Stimulated activated CD4-positive, alpha-beta T cell treated with anti-CD3 and anti-CD28 coated beads, Interleukin-4, amount 100 ng/mL, for 1 hour (primary cell): ENCODE measurements at places on chromosomes 7 and 10.

- no peak for DNase-seq
Measured at GRCh38 chr10:97736403-97736901, 476 bp upstream of the ZFYVE27 start.

DNA sequence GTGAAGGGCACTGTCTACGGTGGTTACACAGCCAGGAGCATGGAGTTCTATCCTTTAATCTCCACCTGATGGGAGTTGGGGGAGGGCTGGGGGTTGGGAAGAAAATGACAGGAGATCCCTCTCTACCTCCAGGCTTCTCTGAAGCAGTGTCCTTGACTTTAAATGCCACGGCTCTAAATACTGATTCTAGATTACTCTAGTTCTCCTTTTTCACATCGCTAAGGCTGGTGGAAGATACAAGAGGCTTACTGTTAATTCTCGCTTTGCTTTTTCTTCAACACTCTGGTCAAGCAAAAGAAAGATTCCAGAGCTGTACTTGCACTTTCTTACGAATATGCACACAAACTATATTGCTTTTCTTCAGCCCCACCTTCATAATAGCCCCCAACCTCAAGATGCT lies 30.5 kb downstream of the ARL3 start:
- DNase-seq, result no peak

GRCh38 chr10:104021246-104021645 lies 54.3 kb downstream of the SLK start:
- DNase-seq, result no peak

- DNase-seq, result no peak
Measured at GRCh38 chr10:78316451-78316931, 282.8 kb downstream of the RPS24 start.

GRCh38 chr7:30027740-30028215 lies 434 bp upstream of the PLEKHA8 start:
- DNase-seq, result no peak

- DNase-seq, result no peak
Measured at GRCh38 chr10:24261627-24262026, 52.7 kb downstream of the KIAA1217 start.

DNA sequence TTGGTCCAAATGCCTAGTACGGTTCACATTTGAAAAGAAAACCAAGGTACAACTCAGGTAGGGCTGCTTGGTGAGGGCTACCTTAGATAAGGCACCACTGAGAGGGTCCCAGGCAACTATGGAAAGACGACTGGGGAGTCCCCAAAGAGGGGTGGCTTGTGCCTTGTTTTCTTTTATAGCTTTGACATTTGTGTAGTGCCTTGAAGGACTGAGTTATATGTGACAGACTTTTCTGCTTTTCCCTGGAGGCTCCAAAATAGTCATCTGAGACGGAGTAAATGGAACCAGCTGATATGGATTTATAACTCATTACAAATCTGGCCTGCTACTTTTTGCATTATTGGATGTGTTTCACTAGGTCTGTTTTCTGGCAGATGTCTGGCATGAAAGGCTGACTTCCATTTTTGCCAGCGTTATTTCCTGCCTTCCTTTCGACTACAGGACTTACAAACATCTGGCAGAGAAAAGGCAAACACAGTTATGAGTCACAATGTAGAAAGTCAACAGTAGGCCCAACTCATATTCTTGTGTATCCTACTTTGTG lies 88.2 kb upstream of the IMMP2L start:
- no peak for DNase-seq

GRCh38 chr7:139680676-139681462 lies 96.9 kb downstream of the HIPK2 start:
- DNase-seq, result peak; percentile 66

DNA sequence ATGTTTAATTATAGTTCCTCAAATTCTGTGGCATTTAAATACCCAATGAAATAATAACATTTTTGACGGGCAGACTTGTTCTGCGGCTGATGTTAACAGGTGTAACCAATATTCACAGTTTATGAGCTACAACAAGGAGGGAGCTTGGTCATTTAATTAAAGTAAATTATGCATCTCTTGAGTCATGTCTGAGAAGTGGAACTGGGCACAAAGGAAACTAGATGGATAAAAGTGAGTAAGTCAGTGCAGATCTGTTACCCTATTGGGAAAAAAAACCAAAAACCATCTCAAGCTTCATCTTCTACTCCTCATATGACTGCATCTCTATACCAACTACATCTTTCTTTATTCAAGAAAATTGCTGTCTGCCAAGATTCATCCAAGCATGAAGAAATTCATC lies 24.0 kb downstream of the ANKRD22 start:
- DNase-seq, result no peak

- no peak for DNase-seq
Measured at GRCh38 chr10:95445837-95446486, 115.2 kb downstream of the SORBS1 start.

DNA sequence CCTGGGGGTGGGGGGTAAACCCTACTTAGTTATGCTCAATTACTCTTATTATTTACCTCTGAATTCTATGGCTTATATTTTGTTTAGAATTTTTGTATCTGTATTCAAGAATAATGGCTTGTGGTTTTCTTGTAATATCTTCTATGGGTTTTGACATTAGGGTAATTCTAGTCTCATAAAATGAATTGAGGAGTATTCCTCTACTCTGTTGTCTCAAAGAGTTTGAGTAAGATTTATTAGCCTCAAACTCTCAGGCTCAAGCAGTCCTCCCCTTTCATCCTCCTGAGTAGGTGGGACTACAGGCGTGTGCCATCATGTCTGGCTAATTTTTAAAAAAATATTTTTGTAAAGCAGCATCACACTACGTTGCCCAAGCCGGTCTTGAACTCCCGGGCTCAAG lies 19.6 kb upstream of the UCMA start:
- DNase-seq, result no peak

GRCh38 chr10:45354261-45354660 lies 19.8 kb upstream of the ALOX5 start:
- DNase-seq, result no peak

- no peak for DNase-seq
Measured at GRCh38 chr10:79268161-79268601, 79.1 kb upstream of the PPIF start.

DNA sequence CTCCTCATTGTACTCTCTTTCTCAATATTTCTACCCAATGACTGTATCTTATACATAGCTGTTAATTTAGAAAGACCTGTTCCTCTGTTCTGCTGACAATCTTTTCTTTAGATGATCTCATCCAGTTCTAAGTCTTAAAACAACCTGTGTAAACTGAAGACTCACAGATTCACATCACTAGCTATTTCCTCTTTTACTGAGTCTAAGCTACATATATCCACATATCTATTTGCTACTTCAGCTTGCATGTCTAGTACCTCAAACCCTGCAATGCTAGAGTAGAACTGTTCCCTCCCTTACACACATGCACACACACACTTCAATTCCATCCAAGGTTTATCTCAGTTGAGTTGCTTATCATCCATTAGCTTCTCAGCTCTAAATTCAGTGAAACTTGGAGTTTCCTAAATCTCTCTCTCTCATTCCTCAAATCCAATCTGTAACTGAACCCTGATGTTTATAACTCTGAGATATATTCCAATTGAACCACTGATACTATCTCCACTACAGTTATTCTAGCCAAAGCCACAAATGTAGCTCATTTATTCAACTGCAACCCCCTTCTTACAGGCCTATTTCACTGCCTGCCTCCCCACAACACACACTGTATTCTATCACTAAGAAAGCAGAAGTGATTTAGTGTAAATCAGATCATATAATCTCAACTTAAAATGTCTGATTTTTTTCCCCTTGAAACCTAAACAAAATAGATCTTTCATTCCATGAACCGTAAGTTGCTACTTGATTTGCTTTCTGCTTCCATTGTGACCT lies 1036.8 kb upstream of the POT1 start:
- DNase-seq, result no peak

GRCh38 chr7:139004321-139005090 lies 23.3 kb upstream of the KIAA1549 start:
- no peak for DNase-seq

GRCh38 chr7:30222515-30223215 lies 61.7 kb upstream of the ZNRF2 start:
- DNase-seq, result no peak

DNA sequence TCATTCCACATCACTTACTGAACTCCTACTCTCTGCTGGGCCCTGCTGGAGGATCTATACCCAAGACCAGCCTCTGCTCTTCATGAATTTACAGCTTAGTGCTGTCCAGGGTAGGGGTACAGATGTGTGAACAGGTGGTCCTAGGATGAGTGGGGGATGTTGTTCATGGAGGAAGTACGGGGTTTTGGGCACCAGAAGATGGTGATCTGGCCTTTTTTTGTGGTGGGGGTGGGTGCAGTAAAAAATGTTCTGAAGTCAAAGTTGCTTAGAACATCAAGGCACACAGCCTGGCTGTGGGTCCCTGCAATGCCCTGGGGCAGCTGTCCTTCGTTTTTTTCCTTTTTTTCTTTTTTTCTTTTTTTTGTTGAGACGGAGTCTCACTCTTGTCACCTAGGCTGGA lies 34.2 kb upstream of the GNA12 start:
- no peak for DNase-seq

DNA sequence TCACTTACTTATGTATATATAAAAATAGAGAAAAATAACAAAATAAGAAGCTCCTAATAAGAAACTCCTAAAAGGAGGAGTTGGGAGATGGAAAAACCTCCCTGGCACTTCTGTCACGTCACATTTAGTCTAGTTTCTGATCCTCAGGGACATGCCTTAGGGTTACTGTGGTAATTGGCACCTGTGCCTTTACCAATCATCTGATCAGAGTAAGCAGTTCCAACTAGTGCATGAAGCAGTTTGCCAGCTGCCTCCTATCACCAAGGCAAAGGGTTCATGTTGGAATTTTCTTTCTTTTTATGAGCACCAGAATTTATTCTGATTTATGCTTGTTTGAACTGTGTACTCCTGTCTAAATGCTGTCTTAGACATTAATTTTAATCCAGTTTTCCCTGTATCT lies 49.9 kb downstream of the ARL4A start:
- DNase-seq, result no peak

- DNase-seq, result no peak
Measured at GRCh38 chr10:51629934-51630639, 69.3 kb downstream of the CSTF2T start.

DNA sequence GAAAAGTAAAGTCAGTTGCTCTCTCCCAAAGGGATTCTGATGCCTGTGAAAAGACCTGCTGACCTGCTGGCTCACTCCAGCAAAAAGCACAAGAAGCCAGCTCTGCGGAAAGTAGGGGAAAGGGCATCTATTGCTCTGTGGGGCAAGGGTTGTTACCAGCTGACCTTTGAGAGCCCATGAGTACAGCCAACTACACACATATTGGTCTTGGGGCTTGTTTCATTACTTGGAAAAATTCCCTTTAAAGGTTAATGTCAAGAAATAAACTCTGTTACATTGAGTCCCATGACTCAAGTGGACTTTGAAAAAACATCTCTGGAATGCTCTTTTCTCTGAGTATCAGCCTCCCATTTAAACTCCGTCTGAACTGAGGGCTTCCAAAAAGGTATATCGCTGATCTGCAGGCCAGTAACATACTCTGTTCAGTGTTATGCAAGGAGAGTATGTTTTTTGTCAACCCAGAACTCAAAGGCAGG lies 53.2 kb downstream of the PANK1 start:
- DNase-seq, result no peak

DNA sequence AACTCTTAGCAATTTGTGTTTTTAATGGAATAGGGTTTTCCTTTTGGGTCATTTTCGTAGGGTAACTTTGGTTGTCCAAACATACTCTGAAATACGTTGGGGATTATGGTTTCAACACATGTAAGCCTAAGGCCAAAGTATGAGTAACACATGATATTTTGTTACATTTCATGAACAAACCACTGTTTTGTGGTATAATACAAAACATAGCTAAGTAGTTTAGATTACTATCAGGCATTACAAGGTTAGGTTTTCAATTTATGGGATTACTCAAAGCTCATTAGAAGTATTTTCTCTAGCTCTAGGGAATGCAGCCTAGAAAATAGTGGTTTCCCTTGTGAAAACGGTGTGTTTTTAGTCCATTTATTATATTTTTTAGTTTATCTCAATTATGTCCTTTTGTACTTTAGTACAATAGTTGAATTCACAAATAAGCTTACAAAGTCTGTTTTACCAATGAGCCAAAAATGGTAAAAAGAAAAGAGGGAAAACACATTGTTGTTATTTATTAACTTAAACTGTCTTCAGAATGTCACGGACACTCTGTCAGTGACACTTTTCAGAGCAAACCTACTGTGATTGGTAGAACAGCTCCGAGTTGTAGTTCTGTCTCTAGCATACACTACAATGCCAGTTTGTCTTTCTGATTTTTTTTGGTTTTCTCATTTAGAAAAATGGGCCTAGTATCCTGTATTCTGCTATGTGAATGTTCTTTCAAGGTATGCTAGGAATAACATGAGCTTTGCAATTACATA lies 473.7 kb downstream of the SUGCT start:
- DNase-seq, result no peak

DNA sequence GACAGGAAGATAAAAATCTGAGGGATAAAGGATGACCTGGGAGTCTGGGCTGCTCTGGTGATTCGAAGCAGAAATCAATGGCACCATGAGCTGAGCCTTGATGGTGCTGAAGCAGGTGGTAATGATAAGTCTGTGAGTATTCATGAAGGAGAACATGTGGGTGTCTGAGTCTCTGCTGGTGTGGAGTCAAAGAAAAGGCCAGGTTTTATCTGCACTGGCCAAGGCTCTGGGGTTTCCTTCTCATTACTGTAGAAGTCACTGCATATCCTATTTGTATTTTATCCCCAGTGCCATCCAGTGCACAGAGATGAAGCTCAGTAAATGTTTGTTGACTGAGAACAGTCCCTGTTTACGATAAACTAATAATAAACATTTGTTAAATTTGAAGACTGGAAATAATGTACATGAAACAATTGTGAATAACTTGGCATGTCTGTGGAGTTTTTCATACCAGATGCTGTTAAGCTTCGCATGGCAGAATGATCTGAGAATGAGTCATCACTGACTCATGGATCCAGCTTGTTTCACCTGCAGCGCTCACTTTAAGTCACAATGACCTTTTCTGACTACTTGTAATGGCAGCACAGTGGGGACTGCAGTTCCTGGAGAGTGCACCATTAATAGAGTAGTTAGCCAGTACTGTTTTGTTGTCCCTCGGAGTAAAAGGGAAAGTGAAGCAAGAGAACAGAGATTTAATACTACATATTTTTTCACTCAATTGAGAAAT lies 538.5 kb downstream of the HTR7 start:
- no peak for DNase-seq

DNA sequence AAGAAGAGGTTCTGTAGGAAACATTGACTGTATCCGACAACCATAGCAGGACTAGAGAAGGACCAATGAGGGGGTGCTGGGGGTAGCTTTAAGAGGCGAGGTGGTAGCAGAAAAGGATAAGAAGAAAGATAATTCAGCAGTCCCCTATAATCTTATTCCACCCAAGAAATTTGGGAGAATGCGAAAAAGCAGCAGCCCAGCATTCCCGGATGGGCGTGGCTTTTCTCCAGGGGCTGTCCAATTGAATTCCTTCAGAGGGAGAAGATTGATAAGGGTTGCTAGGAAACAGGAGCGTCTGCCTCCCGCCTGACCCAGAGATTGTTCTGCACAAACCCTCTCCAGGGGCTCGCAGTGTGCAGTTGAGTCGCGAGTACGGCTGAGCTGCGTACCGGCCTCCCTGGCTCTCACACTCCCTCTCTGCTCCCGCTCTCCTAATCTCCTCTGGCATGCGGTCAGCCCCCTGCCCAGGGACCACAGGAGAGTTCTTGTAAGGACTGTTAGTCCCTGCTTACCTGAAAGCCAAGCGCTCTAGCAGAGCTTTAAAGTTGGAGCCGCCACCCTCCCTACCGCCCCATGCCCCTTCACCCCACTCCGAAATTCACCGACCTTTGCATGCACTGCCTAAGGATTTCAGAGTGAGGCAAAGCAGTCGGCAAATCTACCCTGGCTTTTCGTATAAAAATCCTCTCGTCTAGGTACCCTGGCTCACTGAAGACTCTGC lies at the start of gene GRM3:
TSS of gene GRM3 (plus strand) at position 349 of the 721 bp plus-strand sequence. CDS start 121,237 bp downstream, outside the sequence.
- no peak for DNase-seq

- no peak for DNase-seq
Measured at GRCh38 chr10:92387289-92387940, 96.4 kb downstream of the MARCHF5 start.
